ENCODE measurements at places on chromosomes 2 and 18. TPM values are rescaled to one million over a fixed set of nuclear protein-coding genes. Genes with fewer than 3 reads are reported as not detected.

Gene ZEB2
- total RNA-seq, result 430 TPM

DNA sequence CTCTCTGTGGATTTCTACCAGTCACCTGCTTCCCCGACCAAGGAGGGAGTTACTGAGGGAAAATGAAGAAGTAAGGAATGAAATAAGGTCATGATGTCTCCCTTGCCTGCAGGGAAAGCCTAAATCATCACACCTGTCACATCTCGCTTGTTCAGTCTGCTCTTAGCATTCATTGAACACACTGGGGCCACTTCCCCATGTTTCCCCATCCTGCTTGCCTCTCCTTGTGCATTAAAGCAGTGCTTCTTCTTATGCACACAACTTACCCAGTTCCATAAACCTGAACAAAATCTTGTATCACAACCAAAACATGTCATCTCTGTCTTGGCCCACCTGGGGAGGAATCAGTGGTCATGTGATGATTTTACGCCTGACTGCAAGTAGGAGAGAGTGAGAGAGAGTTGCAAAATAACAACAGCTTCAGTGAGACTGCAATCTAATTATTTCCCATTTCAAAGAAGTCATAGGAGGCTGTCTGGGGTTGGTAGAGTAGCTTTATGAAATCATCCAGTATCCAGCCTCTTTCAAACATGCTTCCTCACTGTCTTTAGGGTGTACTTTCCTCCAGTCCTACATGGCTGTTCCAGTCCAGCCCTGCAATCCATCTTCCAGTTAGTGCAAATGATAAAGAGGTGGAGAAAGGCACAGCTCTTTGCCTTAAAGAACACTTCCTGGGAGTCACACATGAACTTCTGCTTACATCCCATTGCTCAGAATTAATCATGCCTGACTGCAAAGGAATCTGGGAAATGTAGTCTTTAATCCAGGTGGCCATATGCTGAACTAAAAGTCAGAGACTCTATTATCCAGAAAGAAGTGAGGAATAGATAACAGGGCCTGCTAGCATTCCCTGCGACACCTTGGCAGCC is 220.1 kb downstream of the HAUS1 start:
- DNase-seq, result no peak

DNA sequence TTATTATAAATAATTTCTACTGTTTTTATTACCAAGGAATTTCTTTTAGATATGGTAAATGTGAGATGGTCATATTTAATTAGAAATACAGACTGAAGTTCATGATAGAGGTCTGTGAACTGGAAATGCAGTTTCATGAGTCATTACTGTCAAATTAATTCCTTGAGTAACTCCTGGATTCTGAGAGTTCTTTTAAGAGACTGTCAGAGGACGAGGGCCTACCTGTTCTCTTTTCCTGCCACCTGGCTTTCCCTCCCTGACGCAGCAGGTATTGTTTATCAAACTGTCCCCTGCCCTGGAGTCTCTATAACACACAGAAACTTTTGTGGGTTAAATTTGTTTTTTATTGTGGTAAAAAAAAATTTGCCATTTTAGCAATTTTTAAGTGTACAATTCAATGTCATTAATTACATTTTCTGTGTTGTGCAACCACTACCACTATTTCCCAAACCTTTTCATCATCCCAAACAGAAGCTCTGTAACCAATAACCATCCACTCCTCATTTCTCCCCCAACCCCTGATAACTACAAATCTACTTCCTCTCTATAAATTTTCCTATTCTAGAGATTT is 142.6 kb downstream of the DIS3L2 start:
- no peak for DNase-seq

Gene NPAS2
- total RNA-seq, result 7.2 TPM

GRCh38 chr2:18719978-18720775 is 130.8 kb upstream of the NT5C1B start:
- DNase-seq, result no peak

Gene ATOH8
- 3.0 TPM for total RNA-seq

GRCh38 chr2:44931198-44931780 is 10.2 kb upstream of the SIX3 start:
- DNase-seq, result no peak

DNA sequence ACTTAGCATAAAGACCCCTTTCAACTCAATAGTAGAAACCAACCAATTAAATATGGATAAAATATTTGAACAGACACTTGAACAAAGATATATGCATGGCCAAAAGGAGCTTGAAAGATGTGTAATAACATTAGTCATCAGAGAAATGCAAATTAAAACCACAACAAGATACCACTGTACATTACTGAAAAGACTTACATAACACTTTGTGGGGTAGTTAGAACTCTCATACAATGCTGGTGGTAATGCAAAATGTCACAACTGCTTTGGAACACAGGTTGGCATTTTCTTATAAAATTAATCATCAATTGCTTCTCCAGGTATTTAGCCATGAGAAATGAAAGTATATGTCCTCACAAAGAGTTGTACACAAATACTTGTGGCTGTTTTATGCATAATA is 60.7 kb downstream of the TTC27 start:
- no peak for DNase-seq

Gene AMMECR1L
- 13.6 TPM for total RNA-seq

DNA sequence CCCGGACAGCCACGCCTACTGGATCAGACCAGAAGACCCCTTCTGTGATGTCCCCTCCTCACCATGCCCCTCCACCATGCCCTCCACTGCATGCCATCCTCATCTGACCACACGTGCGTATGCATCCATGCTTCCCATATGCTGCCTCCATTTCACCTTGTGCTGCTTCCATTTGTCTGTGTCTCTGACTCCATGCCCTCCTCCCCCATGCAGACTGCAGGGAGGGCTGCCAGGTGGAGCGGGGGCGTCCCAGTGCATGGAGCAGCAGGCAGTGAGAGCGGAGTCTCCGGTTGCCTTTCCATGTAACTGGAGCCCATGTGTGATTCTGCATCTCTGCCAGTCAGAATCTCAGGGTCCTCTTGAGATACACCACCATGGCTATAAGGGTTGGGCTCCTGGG is 52.6 kb downstream of the COA5 start:
- no peak for DNase-seq

DNA sequence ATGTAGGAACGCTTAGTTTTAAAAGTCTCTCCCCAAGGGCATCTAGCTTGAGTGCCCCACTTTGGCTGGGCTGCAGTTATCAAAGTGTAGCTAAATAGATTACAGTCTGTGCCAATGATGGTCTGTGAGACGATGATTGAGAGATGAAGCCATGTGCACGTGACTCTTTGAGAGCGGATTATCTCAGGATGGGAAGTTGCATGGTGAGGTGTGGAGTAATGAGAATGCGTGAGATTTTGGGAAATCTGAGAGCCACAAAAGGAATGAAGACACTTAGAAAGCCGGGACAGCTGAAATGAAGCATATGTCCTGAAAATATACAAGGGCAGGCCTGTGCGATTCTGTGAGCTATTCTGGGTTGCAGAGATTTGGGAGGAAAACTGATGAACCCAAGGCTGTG is 370.0 kb downstream of the TGIF1 start:
- no peak for DNase-seq

- no peak for DNase-seq
Measured at GRCh38 chr2:163669506-163669905, 66.3 kb downstream of the FIGN start.

DNA sequence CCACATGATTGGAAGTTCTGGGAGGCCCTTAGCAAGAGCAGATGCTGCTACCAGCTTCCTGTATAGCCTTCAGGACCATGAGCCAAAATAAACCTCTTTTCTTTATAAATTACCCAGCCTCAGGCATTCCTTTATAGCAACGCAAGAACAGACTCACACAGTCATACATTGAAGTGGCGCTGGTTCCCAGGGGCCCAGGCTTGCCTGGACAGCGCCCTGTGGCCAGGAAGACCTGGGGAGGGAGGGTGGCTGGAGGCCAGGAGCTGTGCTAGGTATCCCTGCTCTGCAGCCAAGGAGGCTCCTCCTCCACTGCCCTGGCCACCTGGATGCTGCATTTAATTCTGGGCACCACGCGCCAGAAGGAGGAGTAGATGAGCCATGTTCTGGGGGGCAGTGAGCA is 98.1 kb downstream of the AGAP1 start:
- no peak for DNase-seq

Gene GNAL
- total RNA-seq, result 49.8 TPM

Gene MAL
- not detected for total RNA-seq

Gene GLI2
- total RNA-seq, result 2.8 TPM

DNA sequence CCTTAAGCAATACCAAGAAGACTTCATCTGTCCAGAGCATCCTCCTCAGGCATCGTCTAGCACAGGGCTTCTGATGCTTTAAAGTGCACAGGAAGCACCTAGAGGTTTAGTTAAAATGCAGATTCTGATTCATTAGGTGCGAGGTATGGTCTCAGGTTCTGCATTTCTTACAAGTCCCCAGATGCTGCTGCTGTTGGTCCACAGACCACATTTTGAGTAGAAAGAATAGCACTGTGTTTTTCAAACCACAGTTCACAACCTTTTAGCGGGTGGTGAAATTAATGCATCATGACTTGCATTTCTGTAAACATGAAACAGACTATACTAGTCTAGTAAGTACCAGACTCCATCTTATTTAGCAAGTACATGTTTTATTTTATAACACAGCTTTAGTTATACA is 134.6 kb downstream of the TMEFF2 start:
- no peak for DNase-seq

Gene CD207
- not detected for total RNA-seq

GRCh38 chr18:59300676-59301285 is 17.7 kb downstream of the CPLX4 start:
- DNase-seq, result no peak

Gene RNASEH1
- 26.2 TPM for total RNA-seq

Gene FAM124B
- 7.8 TPM for total RNA-seq

DNA sequence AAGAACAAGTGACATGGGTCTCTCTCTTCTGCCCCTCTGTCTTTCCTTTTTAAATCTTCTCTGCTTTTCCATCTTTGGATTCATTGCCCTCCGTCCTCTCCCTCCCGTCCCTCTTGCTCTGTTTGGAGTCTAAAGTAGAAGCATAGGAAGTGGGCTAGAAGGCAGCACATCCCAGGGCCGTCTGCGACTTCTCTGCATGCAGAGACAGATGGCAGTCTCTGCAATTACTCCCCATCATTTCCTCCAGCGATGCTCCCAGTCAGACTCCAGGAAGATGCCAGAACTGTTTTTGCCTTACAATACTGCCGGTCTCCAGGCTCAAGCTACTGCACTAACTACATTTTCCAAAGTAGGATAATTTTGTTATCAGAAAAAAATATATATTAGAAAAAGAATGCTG is 35.2 kb upstream of the LPIN2 start:
- no peak for DNase-seq

- DNase-seq, result no peak
Measured at GRCh38 chr2:73984922-73985307, 205 bp downstream of the TET3 start.

GRCh38 chr2:64698668-64699444 is 45.1 kb upstream of the SERTAD2 start:
- no peak for DNase-seq

DNA sequence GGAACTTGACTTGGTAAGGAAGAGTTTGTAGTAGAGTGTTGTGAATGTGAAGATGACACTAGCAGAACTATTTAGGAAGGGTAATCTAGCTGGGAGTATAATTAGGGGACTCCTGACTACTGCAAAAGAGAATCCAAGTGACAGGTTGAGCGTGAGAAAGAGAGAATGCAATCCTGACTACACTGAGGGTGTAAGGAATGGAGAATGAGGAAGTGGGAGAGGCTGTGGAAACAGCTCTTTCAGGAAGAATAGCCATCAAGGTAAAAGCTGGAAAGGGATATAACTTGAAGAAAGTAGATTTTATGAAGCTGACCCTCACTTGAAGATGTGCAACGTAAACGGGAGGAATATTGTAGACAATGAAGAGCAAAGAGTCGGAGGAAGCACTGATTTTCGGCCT is 41.1 kb upstream of the TTN start:
- no peak for DNase-seq

- DNase-seq, result no peak
Measured at GRCh38 chr2:75007819-75008218, 49.4 kb downstream of the POLE4 start.

GRCh38 chr2:222606306-222606705 is 49.6 kb downstream of the FARSB start:
- no peak for DNase-seq

- no peak for DNase-seq
Measured at GRCh38 chr2:135424849-135425248, 106.2 kb downstream of the ZRANB3 start.

GRCh38 chr2:142502402-142502801 is 371.6 kb upstream of the LRP1B start:
- no peak for DNase-seq

DNA sequence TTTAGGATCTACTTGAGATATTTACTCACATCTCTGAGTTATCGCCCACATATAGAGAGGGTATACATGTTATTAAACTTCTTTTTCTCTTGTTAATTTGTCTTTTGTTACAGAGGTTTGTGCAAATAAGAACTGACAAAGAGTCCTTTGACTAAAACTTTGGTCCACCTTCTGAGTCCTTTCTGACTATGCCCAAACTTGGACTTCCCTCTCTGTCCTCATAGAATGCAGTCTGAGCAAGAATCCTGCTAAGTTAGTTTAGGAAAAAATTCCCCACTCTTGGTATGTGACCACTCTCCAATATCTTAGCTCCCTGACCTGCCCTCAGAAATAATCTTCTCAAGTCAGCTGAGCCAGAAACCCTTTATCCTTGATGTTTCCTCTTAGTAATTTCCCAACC is 257.5 kb upstream of the REG3G start:
- DNase-seq, result no peak

- DNase-seq, result no peak
Measured at GRCh38 chr2:238100821-238101771, 956 bp downstream of the ESPNL start.

DNA sequence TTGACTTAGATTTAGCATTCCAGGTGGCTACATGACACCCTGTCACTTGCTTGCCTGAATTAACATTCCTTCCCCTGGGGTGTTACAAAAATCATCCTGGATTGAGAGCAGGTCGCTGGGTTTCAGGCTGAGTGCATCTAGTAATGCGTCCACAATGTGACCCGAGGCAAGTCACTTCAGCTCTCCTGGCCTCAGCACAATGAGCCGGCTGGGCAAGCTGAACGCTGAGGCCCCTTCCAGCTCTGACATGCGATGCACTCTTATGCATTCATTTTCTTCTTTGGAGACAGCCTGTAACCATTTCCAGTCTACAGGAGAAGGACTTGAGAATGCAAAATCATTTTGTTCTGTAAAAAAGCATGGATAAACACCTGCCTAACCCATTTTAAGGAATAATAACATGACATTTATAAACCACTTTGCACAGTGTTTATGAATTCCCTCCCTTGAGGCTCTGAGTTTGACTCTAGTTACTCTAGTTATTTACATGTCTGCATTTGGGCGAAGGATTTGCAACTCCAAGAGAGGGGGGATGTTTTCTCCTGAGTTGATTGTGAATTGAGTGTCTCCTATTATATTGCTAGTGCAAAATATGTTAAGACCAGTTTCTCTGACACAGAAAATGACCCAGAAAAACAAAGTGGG is 63.0 kb upstream of the CPO start:
- no peak for DNase-seq

GRCh38 chr2:54704688-54705605 is 18.5 kb upstream of the EML6 start:
- no peak for DNase-seq

- no peak for DNase-seq
Measured at GRCh38 chr2:31196622-31197021, 20.7 kb downstream of the CAPN14 start.

- DNase-seq, result no peak
Measured at GRCh38 chr2:15711126-15711860, 119.6 kb downstream of the DDX1 start.
